Dermis microvascular lymphatic vessel endothelial cell (primary cell): ENCODE measurements at places on chromosomes 13 and 19.

DNA sequence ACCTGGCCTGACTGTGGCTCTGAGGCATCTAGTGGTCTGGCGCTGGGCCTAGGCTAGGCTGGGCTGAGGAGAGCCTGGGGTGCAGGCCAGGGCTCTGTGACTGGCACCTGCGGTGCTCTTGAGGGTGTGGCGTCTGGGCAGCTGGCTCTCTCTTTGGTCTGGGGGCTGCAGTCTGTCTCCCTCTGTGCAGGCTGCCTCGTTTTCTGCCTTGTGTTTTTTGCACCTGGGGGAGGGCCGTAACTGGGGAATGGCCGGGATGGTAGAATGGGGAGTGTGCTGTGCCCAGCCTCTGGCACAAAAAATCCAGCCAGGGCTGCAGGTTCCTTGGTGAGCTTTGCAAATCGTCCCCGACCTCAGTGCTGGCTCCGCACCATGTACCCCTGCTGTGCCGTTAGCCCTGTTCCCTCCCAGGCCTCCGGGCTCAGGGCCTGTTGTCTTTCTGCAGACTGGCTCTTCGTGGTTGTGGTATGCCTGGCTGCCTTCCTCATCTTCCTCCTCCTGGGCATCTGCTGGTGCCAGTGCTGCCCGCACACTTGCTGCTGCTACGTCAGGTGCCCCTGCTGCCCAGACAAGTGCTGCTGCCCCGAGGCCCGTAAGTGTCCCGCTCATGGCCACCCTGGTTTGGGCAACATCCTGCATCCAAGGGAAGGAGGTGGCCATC lies 6.5 kb upstream of the USF2 start:
- no peak for DNase-seq

GRCh38 chr19:45097776-45098520 lies 5.0 kb downstream of the PPP1R37 start:
- DNase-seq = peak; percentile 79

- DNase-seq = no peak
These were observed 3.5 kb downstream of the SIGLEC9 start for GRCh38 chr19:51128227-51128626.

DNA sequence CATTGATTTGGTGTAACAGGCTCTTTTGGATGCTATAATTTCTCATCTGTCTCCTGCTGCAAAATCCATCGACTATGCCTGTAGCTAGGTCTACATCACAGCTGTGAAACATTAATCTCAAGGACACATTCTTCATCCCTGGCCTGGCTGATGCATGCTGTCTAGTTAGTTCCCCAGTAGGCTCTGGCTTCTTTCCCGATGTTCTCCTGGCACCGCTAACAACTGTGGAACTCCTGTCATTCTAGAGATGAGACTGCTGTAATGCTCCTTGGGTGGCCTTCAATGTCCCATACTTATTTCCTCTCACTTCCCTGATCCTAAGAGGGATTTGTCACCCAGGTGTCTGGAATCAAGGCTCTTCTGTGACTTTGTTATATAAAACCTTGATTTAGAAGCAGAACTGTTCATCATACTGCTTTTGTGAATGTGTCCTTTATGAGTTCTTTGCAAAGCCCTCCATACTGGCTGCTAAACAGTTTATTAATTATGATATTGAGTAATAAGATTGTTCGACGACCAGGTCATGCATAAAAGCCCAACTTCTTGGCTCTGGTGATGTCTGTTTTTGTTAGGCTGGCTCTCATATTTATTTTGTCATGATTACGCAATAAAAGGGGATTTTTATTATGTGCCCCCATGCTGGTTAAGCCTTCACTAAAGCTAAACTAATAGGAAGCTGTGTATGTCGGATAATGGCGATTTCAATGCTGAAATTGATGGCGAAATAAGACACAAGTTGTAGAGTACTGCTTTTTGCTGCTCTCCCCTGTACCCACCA lies 227.5 kb downstream of the DCT start:
- DNase-seq = no peak

DNA sequence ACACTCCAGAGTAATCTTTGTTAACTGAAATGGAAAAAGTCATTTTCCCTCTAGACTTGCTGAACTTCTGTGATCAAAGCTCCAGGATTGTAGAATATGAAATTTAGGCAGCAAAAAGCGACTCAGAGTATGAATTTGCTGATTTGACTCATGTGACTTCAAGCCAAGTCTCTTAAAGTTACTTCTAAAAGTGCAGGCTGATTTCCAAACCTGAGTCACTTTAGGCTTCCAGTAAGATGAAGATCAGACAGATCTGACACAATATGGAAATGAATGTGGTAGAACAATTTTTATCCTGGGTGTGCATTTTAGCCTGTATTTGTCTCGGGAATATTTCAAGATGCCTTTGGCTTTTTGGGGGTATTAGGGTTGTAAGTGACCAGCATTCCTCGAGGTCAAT lies 151.0 kb upstream of the TMTC4 start:
- DNase-seq = no peak

- DNase-seq = peak; percentile 47
These were observed 127.1 kb downstream of the VWA8 start for GRCh38 chr13:41833831-41834230.

- no peak for DNase-seq
These were observed 6.9 kb upstream of the CDK8 start for GRCh38 chr13:26247011-26247410.

DNA sequence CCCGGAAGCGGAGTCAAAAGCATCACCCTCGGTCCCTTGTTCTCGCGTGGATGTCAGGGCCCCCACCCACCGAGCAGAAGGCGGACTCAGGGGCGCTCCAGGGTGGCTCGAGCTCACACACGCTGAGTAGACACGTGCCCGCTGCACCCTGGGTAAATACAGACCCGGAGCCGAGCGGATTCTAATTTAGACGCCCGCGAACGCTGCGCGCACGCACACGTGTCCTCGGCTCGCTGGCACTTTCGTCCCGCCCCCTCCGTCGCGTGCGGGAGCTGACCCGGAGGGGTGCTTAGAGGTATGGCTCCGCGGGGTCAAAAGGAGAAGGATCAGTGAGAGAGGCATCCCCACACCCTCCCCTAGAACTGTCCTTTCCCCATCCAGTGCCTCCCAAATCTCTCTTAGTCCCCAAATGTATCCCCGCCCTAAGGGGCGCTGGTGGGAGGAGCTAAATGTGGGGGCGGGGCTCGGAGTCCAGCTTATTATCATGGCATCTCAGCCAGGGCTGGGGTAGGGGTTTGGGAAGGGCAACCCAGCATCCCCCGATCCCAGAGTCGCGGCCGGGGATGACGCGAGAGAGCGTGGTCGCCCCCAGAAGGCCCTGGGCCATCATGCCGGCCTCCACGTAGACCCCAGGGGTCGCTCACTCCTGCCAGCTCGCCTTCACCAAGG lies 451 bp upstream of the ICAM5 start:
- no peak for DNase-seq

DNA sequence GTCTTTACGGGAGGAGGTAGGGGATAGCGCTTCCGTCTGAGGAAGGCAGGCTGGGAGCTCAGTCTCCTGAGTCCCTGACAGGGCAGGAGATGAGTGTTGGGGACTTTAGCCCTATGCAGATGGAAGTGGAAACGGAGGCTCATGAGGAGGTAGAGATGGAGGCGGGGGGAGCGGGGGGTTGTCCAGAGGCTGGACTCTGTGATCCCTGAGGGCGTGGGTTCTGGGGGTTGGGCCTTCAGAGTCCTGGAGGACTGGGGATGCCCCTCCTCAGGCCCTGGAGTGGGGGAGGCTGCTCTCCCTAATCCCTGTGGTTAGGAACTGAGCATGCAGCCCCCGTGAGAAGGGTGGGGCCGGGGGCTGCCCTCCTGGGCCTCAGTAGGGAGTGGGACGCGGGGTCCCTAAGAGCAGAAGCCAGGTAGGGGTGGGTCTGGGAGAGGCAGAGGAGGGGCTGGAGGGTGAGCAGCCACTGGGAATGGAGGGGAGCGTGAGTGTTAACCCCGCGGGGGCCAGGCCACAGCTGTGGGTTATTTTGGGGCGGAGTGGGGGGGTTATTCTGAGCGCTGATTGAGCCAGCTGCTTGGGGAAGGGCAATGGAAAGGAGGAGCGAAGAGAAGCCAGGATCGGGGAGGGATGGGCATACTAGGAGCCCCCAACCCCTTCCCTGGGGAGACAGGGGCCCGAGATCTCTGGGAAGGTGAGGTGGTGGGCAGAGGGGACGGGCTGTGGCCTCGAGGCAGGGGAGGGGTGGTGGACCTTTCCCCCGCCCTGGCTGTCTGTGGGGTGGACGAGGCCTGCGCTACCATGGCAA lies 2.8 kb downstream of the GRIN2D start:
- no peak for DNase-seq

GRCh38 chr13:40026174-40026585 lies 370.7 kb downstream of the COG6 start:
- DNase-seq = no peak

GRCh38 chr13:110284779-110285484 lies 22.0 kb downstream of the COL4A1 start:
- DNase-seq = no peak

GRCh38 chr13:99469041-99469440 lies 32.2 kb upstream of the TM9SF2 start:
- DNase-seq = no peak

- DNase-seq = peak; percentile 92
These were observed 11.9 kb upstream of the FOSB start for GRCh38 chr19:45455707-45456499.

- DNase-seq = no peak
These were observed 14.7 kb downstream of the UBAC2 start for GRCh38 chr13:99215184-99215830.

GRCh38 chr13:30135351-30135750 lies 172.0 kb downstream of the KATNAL1 start:
- DNase-seq = no peak

GRCh38 chr13:112171570-112171965 lies 104.6 kb downstream of the SOX1 start:
- no peak for DNase-seq

DNA sequence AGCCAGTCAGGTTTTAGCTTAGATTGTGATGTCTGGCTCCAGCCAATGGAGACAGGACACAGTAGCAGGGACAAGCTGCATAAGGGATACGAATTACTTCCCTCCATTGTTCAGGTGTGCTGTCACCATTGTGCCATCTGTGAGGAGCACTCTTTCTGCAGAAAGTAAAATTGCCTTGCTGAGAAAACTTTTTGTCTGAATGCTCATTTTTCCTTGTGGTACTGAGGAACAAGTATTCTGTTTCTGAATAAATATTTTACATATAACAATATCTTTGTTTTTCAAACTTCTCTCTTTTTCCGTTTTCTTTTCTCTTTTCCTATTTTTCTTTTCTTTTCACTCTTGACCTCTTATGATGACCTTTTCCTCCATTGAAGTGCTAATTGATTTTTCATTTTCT lies 10.2 kb downstream of the SLC10A2 start:
- DNase-seq = no peak

DNA sequence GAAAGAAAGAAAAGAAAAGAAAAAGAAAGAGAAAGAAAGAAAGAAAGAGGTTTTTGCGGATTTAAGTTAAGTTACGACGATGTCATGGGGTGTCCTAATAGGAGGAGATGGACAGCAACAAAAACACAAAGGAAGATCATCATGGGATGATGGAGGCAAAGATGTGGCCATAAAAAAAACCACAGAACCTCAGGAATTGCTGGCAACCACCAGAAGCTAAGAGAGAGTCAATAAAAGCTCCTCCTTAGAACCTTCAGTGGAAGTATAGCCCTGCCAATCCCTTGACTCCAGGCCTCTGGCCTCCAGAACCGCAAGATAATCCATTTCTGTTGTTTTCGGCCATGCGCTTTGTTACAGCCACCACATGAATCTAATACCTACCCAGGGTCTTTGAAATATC lies 11.5 kb downstream of the PLEKHA4 start:
- no peak for DNase-seq

GRCh38 chr19:41016488-41017071 lies 25.5 kb downstream of the CYP2B6 start:
- no peak for DNase-seq

DNA sequence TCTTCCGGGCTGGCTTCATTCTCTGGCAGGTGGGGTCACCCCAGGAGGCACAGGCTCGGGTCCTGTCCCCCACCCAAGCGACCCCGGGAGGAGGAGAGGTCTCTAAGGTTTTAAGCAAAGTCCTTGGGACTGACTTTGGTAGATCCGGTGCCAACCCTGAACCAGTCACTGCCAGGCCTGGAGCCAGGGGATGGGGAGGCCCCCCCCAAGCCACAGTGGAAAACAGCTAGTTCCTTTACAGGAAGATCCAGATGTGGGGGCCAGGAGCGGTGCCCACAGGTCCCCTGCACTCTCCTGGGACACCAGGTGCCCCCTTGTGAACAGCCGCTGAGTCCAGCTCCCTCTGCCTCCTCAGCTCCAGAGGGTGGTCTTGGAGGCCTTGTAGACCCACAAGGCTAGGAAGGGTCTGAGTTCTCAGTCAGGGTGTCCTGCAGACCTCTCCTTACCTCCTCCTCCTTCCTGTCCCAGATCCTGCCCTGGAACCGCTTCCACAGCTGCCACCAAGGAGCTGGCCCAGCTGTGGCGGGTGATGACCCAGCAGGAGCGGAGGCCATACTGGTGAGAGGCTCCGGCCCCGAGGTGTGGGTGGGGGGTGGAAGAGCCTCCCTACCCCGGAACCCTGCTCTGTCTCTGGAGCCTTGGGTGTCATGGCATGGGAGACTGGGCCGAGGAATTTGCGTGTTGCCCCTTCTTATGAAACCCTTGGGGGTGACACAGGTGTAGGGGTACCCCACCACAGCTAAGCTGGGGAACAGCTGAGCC lies 6.0 kb downstream of the SIX5 start:
- DNase-seq = no peak

- no peak for DNase-seq
These were observed 53.2 kb upstream of the GAS6 start for GRCh38 chr13:113917096-113917495.

DNA sequence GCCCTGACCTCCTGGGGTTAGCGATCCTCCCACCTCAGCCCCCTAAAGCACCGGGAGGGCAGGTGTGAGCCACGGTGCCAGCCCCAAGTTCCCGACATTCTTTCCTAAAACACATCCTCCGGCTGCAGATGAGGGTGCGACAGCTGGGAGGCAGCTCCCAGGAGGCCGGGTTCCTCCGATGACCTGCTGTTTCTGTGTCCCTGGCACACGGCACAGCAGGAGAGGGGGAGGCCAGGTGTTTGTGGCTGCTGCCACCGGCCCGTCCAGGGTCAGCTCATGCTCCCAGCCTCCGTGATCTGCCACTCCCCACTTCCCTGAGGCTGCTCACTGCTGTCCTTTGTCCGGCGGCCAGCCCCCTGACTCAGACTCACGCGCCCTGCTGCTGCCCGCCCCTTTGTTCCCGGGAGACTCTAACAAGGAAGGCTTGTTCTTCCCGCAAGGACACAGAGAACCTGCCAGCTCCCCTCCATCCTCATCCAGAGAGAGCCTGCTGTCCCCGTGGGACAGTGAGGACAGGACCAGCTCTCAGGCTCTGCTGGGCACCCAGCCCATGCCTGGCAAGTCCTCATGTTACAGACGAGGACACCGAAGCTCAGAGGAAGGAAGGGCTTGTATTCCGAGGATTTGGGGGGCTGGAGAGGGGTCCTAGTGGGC lies 10.6 kb upstream of the MADCAM1 start:
- DNase-seq = peak; percentile 14

- no peak for DNase-seq
These were observed 38.7 kb upstream of the UBL3 start for GRCh38 chr13:29889111-29889510.

DNA sequence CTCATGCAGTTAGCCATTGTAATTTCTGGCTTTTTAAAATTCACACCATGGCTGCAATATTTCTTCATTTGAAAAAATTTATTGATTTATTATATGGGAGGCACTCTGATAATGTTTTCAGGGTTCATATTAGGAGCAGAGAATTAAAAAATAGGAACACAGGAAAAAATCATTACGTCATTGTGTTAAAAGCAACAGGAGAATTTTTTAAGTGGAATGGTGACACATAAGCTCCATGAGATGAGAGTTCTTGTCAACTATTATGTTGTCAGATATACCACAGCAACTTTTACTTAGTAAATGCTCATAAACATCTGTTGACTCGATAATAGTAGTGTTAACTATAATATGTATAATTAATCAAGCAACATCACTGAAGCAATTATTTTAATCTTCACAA lies 400.1 kb downstream of the TDRD3 start:
- no peak for DNase-seq
